ENCODE measurements at places on chromosomes 5 and 9. TPM values are rescaled to one million over a fixed set of nuclear protein-coding genes. Genes with fewer than 3 reads are reported as not detected.

- no peak for DNase-seq
Measured at GRCh38 chr5:103293719-103294118, 35.2 kb downstream of the MACIR start.

Gene PLCXD3
- total RNA-seq, result 0.79 TPM

DNA sequence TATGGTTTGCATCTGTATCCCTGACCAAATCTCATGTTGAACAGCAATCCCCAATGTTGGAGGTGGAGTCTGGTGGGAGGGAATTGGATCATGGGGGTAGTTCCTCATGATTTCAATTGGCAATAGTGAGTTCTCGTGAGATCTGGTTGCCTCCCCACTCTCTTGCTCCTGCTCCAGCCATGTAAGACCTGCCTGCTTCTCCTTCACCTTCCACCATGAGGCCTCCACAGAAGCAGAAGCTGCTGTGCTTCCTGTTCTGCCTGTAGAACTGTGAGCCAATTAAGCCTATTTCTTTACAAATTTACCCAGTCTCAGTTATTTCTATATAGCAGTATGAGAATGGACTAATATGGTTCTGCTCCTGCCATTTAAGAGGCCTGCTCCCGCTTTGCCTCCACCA, 32.9 kb downstream of the SCAI start:
- no peak for DNase-seq

- DNase-seq, result no peak
Measured at GRCh38 chr5:175696139-175696854, 38.4 kb downstream of the HRH2 start.

DNA sequence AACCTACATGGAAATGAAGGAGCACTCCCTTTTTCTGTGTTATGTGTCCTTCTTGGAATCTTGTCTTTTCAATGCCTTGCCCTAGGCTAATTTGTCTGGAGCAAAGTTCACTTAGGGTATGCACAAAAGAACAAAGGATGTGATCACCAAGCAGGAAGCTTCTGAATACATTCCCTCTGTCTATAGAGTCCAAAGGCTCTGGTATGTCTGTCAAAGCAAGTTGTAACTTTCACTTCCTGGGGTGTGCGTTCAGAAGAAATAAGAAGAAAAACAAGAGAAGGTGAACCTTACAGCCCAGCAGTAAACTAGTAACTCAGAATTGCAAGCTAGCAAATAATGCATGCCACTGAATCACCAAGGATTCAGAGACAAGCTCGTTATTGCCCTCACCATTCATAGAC, 31.7 kb upstream of the CDH6 start:
- no peak for DNase-seq

GRCh38 chr5:107290780-107291398, 379.8 kb downstream of the EFNA5 start:
- DNase-seq, result no peak

GRCh38 chr5:120164986-120165385, 299.1 kb upstream of the PRR16 start:
- DNase-seq, result no peak

GRCh38 chr9:126398403-126399058, 71.9 kb downstream of the MVB12B start:
- peak; percentile 81 for DNase-seq

Data from pancreas (tissue), 10 donors.